Kidney glomerular epithelial cell (primary cell): ENCODE measurements at places on chromosomes 3 and 15.

- peak; percentile 75 for DNase-seq
Measured at GRCh38 chr15:52567871-52568600, 794 bp downstream of the ARPP19 start.

DNA sequence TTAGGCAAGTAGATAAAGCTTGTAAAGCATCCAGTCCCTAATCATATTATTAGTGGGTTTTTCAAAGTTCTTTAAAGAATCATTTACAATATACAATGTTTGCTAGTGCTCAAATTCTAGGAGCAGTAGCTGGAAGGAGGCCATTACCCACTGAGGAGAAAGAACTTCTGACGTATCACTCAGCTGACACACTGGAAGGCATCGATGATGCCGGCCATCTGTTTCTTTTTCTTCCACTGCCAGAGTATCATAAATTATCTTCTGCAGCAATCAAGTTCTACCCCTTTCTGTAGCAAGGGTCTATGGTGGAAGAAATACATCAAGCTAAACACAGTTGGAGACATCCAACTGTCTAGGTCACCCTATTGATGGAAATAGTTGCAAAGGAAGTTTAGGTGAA lies 243.2 kb upstream of the LRRN1 start:
- no peak for DNase-seq

DNA sequence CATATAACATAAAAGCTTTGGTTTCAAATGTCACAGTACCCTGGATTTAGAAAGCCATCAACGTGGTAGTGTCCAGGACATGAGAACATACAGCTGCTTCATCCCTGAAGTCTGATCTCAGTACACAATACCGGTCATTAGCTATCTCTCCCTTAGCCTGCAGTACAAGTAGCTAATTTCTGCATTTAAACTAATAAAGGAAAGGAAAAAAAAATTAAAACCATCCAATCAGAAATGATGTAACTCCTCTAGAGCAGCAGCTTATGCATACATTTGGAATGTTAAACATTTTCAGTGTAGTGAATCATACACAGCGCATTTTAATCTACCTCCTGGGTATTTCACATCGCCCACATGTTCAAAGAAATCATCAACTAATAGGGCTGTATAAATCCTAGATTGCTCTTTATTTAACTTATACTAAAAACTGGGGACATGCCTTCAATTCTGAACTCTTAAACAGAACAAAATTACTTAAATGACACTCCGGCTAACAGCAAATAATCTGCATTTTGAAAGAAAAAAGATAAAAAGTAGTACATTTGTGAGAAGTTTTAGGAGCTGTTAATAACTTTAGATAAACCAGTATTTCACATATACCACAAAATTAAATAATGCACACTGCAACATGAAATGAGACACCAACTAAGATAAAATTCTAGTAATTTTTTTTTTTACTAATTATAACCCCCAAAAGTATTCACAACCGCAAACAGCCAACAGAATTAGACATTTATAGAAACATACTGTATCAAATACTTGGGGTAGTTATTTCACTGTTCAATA lies 3.7 kb downstream of the IGF2BP2 start:
- peak; percentile 77 for DNase-seq

- DNase-seq: no peak
Measured at GRCh38 chr3:56751056-56751707, 50.6 kb downstream of the ARHGEF3 start.

DNA sequence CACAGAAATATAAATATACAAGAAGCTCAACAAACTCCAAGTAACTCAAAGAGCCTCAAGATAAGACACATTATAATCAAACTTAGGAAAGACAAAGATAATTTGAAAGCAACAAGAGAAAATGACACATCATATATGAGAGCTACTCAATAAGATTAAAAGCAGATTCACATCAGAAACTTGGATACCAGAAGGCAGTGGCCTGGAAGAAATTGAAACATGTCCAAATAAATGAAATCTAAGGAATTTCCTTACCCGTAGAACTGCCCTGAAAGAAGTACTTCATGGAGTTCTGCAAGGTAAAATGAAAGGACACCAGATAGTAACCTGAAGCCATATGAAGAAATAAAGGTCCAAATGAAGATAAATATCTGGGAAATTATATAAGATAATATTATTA lies 113.9 kb downstream of the LSAMP start:
- DNase-seq: no peak

GRCh38 chr3:196179380-196180308 lies 31.6 kb downstream of the ZDHHC19 start:
- peak; percentile 14 for DNase-seq

DNA sequence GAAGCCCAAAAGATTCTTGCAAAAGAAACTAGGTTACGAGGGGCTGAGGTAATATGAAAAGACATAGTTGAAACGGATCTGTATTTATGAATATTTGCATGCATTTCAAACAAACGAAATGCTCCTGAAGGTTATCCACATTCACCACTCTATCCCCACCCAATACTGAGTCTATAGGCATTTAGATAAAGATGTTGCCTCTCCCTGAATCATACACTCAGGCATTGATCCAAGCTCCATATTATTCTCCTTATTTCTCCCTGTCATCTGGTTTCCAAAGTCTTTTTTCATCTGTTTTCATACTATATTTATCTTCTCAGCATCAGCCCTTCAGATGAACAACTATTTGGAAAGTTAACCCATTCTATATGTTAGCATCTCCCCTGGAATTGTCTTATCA lies 492.5 kb upstream of the TGFBR2 start:
- DNase-seq: no peak

DNA sequence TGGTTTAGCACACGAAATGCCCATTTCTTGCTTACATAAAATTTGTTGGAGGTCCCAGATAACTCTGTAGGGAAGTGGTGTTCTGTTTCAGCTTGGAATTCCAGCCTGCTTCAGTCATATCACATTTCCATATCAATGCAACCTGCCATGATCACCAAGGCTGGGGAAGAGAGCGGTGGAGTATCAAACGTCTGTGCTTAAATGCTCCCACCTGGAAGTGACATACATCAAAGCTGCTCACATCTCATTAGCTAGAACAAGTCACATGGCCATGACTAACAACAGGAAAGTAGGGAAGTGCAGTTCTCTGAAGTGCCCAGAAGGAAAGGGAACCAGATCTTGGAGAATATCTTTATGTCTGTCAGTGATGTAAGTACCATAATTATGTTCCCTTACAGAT lies 130.2 kb upstream of the CFAP20DC start:
- DNase-seq: no peak

DNA sequence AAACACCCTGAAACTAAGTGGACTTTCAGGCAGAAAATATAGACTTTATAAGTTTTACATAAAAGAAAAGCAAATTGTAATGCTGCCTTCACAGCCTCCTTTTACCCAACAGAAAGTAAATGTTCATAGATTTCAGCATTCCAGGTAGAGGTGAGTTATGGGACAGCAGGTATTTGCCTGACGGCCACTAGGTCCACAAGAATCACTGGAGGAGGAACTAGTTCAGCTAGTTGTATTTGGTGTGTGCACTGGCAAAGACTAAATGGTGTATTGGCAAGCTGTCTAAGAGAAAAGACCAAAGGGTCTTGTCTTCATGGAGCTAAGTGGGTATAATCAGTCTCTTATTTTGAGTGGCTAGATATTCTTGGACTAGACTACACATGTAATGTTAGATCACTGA lies 34.2 kb downstream of the ZNF654 start:
- no peak for DNase-seq

- no peak for DNase-seq
Measured at GRCh38 chr3:45976191-45977091, 19.2 kb downstream of the FYCO1 start.

GRCh38 chr3:105594219-105594618 lies 227.5 kb downstream of the ALCAM start:
- no peak for DNase-seq

GRCh38 chr15:66922608-66923007 lies 142.8 kb upstream of the SMAD3 start:
- DNase-seq: no peak

DNA sequence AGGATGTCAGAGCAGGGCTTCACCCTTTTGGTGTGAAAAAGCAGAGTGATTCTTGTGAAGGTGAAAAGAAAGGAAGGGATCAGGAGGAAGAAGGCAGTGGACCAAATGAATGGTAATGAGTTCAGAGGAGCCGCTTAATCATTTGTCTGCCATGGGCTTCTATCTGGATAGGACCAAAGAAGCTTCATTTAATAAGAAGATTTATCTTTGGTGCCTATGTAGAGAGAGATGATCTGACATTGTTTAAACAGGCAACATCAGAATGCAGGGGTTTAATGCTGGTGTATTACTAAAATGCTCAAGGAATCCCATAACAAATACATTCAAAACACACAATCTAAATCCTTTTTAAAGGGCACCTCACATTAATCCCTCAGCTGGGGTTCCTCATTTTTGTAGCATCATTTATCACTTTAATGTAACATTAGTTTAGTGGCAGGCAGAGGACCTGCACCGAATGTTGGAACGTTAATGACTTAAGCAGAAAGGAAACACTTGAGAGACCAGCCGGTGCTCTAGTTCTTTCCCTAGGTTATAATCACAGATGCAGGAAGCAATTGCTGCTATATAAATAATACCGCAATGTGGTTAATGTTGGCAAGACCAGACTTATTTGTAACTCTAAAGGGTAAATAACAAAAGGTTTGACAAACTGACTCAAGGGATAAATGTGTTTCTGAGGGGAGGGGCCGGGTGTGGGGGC lies 27.9 kb upstream of the IL1RAP start:
- DNase-seq: no peak

- peak; percentile 34 for DNase-seq
Measured at GRCh38 chr3:196569003-196569516, 600 bp downstream of the FBXO45 start.

DNA sequence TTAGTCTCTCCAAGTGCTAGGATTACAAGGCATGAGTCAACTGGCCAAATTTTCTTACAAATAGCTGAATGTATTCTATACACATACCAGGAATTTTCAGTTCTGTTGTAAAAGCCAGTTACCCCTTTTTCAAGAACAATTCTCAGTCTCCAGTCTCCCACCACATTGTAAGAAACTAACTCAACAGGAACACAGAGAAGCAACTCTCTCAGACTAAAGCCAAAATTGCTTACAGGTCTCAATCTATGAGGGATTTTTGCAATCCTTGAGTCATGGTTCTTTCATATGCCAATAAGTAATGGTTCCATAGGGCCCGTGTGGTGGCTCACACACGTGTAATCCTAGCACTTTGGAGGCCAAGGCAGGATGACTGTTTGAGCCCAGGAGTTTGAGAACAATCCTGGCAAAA lies 8.5 kb downstream of the IP6K2 start:
- peak; percentile 23 for DNase-seq

GRCh38 chr3:123759871-123760270 lies 124.3 kb downstream of the MYLK start:
- DNase-seq: no peak

DNA sequence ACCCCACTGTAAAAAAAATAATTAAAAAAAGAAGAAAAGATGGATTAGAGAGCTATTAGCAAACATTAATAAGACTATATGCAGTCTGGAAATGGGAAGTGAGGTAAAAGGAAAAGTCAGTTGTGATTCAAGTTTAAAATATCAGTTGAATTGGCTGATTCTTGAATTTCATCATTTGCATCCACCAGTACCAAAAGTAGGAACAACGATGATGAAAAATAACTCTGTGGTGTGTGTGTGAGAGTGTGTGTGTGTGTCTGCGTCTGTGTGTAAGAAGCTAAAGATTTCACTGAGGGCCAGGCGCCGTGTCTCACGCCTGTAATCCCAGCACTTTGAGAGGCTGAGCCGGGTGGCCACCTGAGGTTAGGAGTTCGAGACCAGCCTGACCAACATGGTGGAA lies 56.0 kb upstream of the SLC4A7 start:
- DNase-seq: no peak

DNA sequence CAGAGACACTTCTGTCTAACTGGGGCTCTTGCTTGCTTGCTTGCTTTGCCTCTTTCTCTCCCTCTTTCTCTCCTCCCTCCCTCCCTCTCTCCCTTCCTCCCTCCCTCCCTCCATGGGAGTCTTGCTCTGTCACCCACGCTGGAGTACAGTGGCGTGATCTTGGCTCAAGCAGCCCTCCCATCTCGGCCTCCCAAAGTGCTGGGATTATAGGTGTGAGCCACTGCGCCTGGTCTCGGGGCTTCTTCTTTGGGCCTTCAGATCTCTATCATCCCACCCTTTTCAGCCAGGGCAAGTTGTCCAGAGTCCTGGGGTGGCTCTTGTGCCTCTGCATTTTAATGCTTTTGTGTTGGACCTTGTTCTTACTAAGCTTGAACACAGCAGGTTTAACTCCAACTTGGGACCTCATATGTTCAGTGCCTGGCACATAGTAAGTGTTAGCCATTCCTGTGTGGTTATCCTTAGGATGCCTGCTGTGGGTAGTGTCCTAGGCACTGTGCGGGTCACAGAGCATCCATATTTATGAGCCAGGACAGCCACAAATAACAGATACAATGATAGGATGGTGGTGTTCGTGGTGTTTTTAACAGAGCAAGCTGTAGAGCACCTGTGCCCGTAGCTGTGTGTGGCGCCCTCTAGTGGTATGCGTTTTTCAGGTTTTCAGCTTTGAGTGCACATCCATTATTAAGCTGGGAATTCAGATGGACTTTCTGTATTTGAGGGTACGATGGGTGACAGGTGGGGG lies 75.1 kb downstream of the CCK start:
- peak; percentile 74 for DNase-seq

- DNase-seq: no peak
Measured at GRCh38 chr15:75356517-75356916, 9.7 kb downstream of the NEIL1 start.

DNA sequence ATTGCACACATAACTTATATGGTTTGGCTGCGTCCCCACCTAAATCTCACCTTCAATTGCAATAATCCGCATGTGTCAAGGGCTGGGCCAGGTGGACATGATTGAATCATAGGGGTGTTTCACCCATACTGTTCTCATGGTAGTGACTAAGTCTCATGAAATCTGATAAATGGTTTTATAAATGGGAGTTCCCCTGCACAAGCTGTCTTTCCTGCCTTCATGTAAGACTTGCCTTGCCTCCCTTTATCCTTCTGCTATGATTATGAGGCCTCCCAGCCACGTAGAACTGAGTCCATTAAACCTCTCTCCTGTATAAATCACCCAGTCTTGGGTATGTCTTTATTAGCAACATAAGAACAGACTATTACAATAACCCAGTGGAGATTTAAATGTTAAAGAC lies 653.9 kb downstream of the ROBO1 start:
- no peak for DNase-seq

- DNase-seq: no peak
Measured at GRCh38 chr15:74251131-74251811, 15.1 kb downstream of the CCDC33 start.
